ENCODE measurements at places on chromosomes 11 and 22. TPM values are rescaled to one million over a fixed set of nuclear protein-coding genes. Genes with fewer than 3 reads are reported as not detected.

CD3D gene
- total RNA-seq, result not detected

ARVCF gene
- total RNA-seq, result 67.3 TPM

MPZL2 gene
- 1.0 TPM for total RNA-seq

LMNTD2 gene
- total RNA-seq, result 4.2 TPM

ZNF143 gene
- total RNA-seq, result 27.2 TPM

MIAT gene
- 1.2 TPM for total RNA-seq

NECTIN1 gene
- total RNA-seq, result 17.9 TPM

UCP2 gene
- total RNA-seq, result 12.8 TPM

ISX gene
- not detected for total RNA-seq

EFCAB6 gene
- total RNA-seq, result 0.69 TPM

EXPH5 gene
- 0.62 TPM for total RNA-seq

CALCB gene
- total RNA-seq, result 0.28 TPM

NXPE2 gene
- 0.33 TPM for total RNA-seq

C22orf39 gene
- 26.6 TPM for total RNA-seq

CRYBB2 gene
- 1.9 TPM for total RNA-seq

RBMXL2 gene
- not detected for total RNA-seq

TIMP3 gene
- 73.5 TPM for total RNA-seq

LAYN gene
- total RNA-seq, result 26.2 TPM

ZBTB16 gene
- 0.54 TPM for total RNA-seq

SLC25A18 gene
- total RNA-seq, result 2.2 TPM

KCNK4 gene
- 0.36 TPM for total RNA-seq

C11orf52 gene
- total RNA-seq, result 2.8 TPM

ARFIP2 gene
- total RNA-seq, result 46.7 TPM

DKK3 gene
- total RNA-seq, result 8.4 TPM

Measured in endothelial cell (in vitro differentiated cells).